ENCODE measurements at places on chromosomes 11 and 22. TPM values are rescaled to one million over a fixed set of nuclear protein-coding genes. Genes with fewer than 3 reads are reported as not detected.

KCNK4 gene
- polyA plus RNA-seq, result not detected

ZNF280B gene
- 3.0 TPM for polyA plus RNA-seq

FGF3 gene
- polyA plus RNA-seq, result not detected

NXPE1 gene
- not detected for polyA plus RNA-seq

GRM5 gene
- polyA plus RNA-seq, result not detected

KCNQ1OT1 gene
- 0.05 TPM for polyA plus RNA-seq

RFPL2 gene
- polyA plus RNA-seq, result not detected

ARHGAP20 gene
- not detected for polyA plus RNA-seq

MS4A12 gene
- not detected for polyA plus RNA-seq

FXYD2 gene
- polyA plus RNA-seq, result 16.9 TPM

DNA sequence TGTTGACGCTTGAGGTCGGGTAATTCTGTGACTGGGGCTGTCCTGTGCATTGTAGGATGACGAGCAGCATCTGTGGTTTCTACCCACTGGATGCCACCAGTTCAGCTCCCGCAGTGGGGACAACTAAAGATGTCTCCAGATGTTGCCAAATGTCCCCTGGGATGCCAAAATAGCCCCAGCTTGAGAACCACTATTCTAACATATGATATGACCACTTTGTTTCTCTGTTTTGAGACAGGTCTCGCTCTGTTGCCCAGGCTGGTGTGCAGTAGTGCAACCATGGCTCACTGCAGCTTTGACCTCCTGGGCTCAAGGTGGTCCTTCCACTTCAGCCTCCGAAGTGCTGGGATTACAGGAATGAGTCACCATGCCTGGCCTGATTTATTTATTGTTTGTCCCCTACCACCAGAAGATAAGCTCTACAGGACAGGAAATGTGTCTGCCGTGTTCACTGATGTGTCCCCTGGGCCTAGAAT, 4.4 kb upstream of the MEN1 start:
- no peak overlapping the region for H3K4me3 ChIP-seq
- H3K27ac ChIP-seq, result no peak overlapping the region
- H3K27me3 ChIP-seq, result no peaks in the 10 kb centered on the region
- no peaks in the 10 kb centered on the region for H3K36me3 ChIP-seq

DNA sequence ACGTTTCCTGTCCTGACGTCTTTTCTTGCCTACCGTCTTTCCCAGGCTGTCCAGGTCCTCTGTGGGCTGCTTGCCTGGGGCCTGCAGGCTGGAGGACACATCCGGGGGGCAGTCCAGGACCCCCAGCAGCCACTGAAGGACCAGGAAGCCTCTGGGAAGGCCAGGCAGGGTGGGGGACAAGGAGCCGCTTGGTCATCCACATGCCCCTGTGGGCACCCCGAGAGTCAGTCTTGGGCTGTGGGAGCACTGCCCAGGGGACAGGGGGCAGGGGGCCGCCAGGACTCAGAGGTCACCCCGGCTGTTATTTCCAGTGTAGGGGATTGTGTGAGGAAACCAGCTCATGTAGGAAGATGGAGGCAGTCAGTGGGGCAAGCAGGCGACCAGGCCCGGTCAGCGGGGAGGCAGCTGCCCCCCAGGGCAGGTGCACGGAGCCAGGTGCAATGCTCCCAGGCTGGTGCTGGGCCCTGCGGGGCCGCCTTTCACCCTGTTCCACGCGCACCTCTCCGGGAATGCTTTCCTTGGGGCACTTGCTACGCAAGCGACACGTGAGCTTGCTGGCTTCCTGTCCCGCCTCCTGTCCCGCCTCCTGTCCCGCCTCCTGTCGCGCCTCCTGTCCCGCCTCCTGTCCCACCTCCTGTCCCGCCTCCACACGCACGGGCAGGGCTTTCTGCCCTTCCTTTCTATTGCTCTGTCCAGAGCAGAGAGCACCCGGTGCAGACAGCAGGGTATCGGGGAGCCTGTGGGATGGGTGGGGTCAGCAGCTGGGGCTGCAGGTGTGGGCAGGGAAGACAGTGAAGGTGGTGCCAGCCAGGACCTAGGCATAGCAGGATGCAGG, 39.5 kb downstream of the MUC5B start:
- peak overlapping the region; percentile 95 for H3K27ac ChIP-seq
- no peaks in the 10 kb centered on the region for H3K27me3 ChIP-seq
- DNase-seq, result peak; percentile 87
- peak overlapping the region; percentile 89 for H3K4me3 ChIP-seq

GRCh38 chr11:119928047-119928446, 199.0 kb upstream of the NECTIN1 start:
- no peak for DNase-seq
- peaks cover 23% of the 10 kb centered on the region for H3K27me3 ChIP-seq
- H3K4me1 ChIP-seq, result no peaks in the 10 kb centered on the region
- H3K4me3 ChIP-seq, result no peak overlapping the region

GRCh38 chr11:12097219-12097618, 13.2 kb upstream of the MICAL2 start:
- H3K4me3 ChIP-seq, result no peak overlapping the region
- H3K4me1 ChIP-seq, result peaks cover 10% of the 10 kb centered on the region
- no peaks in the 10 kb centered on the region for H3K36me3 ChIP-seq
- DNase-seq, result no peak
- peaks cover 5% of the 10 kb centered on the region for H3K27me3 ChIP-seq

- peaks cover 6% of the 10 kb centered on the region for H3K27me3 ChIP-seq
- DNase-seq, result no peak
- no peaks in the 10 kb centered on the region for H3K4me1 ChIP-seq
- H3K36me3 ChIP-seq, result no peaks in the 10 kb centered on the region
- no peak overlapping the region for H3K27ac ChIP-seq
Observed at GRCh38 chr11:1556278-1556902, 15.7 kb downstream of the DUSP8 start.

- H3K27ac ChIP-seq, result no peak overlapping the region
- no peaks in the 10 kb centered on the region for H3K4me1 ChIP-seq
- no peak overlapping the region for H3K4me3 ChIP-seq
- DNase-seq, result no peak
- peaks cover 24% of the 10 kb centered on the region for H3K36me3 ChIP-seq
Observed at GRCh38 chr11:108483163-108483562, 15.0 kb downstream of the POGLUT3 start.

DNA sequence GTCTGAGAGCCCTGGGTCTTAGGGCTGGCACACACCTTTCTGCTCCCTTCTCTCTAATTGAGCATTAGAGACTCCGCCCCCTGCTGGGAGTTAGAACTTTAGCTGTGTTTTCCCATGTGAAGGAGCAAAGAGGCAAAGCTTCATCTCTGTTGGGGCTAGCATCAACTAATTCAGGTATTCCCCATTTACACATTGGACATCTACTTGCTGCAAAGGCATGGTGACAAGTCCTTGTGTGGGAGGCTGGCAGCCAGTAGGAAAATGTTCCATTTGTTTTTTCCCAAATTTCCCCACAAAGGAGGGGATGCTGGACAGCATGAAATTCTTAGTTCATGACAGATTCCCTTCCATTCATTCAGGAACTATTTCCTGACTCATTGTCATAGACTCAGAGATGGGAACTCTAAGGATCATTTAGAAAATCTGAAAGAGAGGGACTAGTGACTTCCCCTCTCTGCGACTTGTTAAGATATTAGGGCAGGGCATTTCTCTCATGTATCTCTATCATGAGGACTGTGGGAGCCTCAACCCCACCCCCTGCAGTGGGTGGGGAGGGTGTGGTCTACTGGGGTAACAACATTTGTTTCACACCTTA, 3.6 kb downstream of the CD44 start:
- H3K36me3 ChIP-seq, result peaks cover 6% of the 10 kb centered on the region
- H3K27ac ChIP-seq, result peak overlapping the region; percentile 92
- H3K4me3 ChIP-seq, result peak overlapping the region; percentile 100
- peaks cover 49% of the 10 kb centered on the region for H3K4me1 ChIP-seq
- peak; percentile 39 for DNase-seq
- H3K27me3 ChIP-seq, result no peaks in the 10 kb centered on the region

GRCh38 chr22:30864441-30865420, 103.8 kb downstream of the MORC2 start:
- no peak overlapping the region for H3K27ac ChIP-seq
- no peaks in the 10 kb centered on the region for H3K4me1 ChIP-seq
- no peak for DNase-seq
- H3K4me3 ChIP-seq, result no peak overlapping the region
- H3K36me3 ChIP-seq, result no peaks in the 10 kb centered on the region
- H3K27me3 ChIP-seq, result no peaks in the 10 kb centered on the region

- H3K27ac ChIP-seq, result no peak overlapping the region
- no peak overlapping the region for H3K4me3 ChIP-seq
- no peak for DNase-seq
- no peaks in the 10 kb centered on the region for H3K4me1 ChIP-seq
Observed at GRCh38 chr11:78922859-78923625, 348.4 kb upstream of the NARS2 start.

DNA sequence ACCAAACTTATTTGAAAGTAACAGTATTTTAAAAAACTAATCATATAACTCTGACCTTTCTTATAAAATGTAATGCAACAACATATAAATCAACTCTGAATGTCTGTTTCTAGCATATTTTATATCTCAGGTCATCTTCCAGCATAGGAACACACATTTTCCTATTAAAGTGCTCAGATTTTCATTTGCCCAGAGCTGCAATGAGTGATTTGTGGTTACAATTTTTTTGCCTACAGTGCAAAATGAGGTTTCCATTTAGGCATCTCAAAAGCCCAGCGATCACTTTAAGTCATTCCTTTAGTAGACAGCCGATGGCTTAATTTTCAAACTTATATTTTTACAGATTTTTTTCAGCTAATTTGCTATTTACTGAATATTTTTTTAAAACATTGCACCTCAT, 1.0 kb downstream of the LYVE1 start:
- H3K27me3 ChIP-seq, result peaks cover 5% of the 10 kb centered on the region
- no peaks in the 10 kb centered on the region for H3K36me3 ChIP-seq
- DNase-seq, result no peak
- no peak overlapping the region for H3K27ac ChIP-seq

GRCh38 chr22:26210334-26210733, 41.1 kb downstream of the SEZ6L start:
- H3K4me3 ChIP-seq, result no peak overlapping the region
- H3K4me1 ChIP-seq, result no peaks in the 10 kb centered on the region
- no peak for DNase-seq
- H3K36me3 ChIP-seq, result peaks cover 8% of the 10 kb centered on the region
- no peak overlapping the region for H3K27ac ChIP-seq

DNA sequence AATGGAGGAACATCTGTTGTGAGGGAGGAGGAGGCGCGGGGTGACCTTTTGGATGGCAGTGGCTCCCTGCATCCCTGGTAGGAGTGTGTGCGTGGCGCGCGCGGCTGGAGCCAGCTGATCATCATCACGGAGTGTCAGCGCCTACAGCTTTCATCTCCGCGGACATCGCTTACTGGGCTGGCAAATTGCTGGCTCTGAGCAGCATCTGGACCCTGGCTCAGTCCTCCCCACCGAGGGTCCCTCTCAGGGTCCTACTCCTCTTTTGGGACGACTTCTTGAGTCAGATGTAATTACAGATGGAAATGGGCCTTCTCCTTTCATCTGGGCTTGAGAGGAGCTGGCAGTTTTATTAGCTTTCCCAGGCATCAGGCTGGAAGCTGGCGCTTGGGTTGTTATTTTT, 85.3 kb downstream of the CACNA1I start:
- H3K27me3 ChIP-seq, result peaks cover 5% of the 10 kb centered on the region
- no peak overlapping the region for H3K4me3 ChIP-seq
- H3K36me3 ChIP-seq, result no peaks in the 10 kb centered on the region
- H3K27ac ChIP-seq, result peak overlapping the region; percentile 84
- H3K4me1 ChIP-seq, result peaks cover 53% of the 10 kb centered on the region

DNA sequence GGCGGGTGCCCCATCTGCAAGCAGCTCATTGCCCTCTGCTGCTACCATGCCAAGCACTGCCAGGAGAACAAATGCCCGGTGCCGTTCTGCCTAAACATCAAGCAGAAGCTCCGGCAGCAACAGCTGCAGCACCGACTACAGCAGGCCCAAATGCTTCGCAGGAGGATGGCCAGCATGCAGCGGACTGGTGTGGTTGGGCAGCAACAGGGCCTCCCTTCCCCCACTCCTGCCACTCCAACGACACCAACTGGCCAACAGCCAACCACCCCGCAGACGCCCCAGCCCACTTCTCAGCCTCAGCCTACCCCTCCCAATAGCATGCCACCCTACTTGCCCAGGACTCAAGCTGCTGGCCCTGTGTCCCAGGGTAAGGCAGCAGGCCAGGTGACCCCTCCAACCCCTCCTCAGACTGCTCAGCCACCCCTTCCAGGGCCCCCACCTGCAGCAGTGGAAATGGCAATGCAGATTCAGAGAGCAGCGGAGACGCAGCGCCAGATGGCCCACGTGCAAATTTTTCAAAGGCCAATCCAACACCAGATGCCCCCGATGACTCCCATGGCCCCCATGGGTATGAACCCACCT, 28.0 kb upstream of the L3MBTL2 start:
- H3K4me1 ChIP-seq, result peaks cover 22% of the 10 kb centered on the region
- H3K27ac ChIP-seq, result no peak overlapping the region
- H3K4me3 ChIP-seq, result no peak overlapping the region
- no peak for DNase-seq
- H3K36me3 ChIP-seq, result no peaks in the 10 kb centered on the region
- no peaks in the 10 kb centered on the region for H3K27me3 ChIP-seq

DNA sequence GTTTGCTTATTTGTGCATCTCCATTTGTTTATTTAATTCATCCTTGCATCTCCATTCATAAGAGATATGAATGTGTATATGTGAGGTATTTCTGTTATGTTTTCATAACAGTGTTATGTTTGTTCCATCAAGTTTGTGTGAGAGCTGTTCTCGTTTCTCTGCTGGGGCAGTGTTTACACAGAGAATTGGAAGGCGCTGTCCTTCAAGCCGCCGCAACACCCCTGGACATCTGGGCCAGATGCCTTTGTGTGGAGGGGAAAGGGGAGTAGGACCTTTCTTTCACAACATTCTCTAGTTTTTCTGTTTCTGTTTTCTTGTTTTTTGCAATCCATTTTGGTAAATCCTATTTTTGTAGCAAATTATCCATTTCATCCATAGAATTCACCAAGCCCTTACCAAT, 7.0 kb upstream of the TM7SF2 start:
- H3K27me3 ChIP-seq, result no peaks in the 10 kb centered on the region
- DNase-seq, result no peak
- no peak overlapping the region for H3K4me3 ChIP-seq

- no peak overlapping the region for H3K27ac ChIP-seq
- peaks cover 4% of the 10 kb centered on the region for H3K27me3 ChIP-seq
- H3K36me3 ChIP-seq, result no peaks in the 10 kb centered on the region
- H3K4me1 ChIP-seq, result peaks cover 3% of the 10 kb centered on the region
Observed at GRCh38 chr11:128868841-128869671, 2.0 kb upstream of the KCNJ1 start.

- no peaks in the 10 kb centered on the region for H3K36me3 ChIP-seq
- DNase-seq, result no peak
- no peak overlapping the region for H3K4me3 ChIP-seq
Observed at GRCh38 chr11:24697522-24698111, 200.8 kb downstream of the LUZP2 start.

DNA sequence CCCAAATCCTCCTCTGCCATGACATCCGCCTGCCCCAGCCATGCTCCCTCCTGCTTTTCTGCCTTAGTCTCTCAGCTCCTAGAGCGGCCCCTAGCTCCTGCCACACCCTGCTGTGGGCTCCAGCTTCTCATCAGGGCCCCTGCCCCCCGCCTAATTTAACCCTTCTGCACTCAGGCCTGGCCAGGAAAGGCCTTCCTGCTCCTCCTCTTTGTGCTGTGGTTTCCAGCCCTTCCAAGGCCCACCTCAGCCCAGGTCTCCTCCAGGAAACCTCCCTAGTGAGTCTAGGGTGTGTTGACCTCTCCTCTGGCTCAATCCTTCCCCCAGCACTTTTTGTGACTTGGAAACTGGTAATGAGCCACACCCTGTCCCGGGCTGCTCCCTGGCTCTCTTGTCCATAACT, 11.3 kb downstream of the PTPN5 start:
- peaks cover 10% of the 10 kb centered on the region for H3K27me3 ChIP-seq
- peaks cover 4% of the 10 kb centered on the region for H3K4me1 ChIP-seq
- H3K27ac ChIP-seq, result no peak overlapping the region
- no peaks in the 10 kb centered on the region for H3K36me3 ChIP-seq

- H3K27ac ChIP-seq, result no peak overlapping the region
- no peak overlapping the region for H3K4me3 ChIP-seq
- no peaks in the 10 kb centered on the region for H3K36me3 ChIP-seq
- no peak for DNase-seq
Observed at GRCh38 chr22:22099833-22100812, 117.5 kb upstream of the TOP3B start.

Data from naive thymus-derived CD8-positive, alpha-beta T cell (primary cell).